Effector memory CD4-positive, alpha-beta T cell (primary cell): ENCODE measurements at places on chromosomes 1 and 21.

- no peaks in the 10 kb centered on the region for H3K36me3 ChIP-seq
- no peak for DNase-seq
- H3K27ac ChIP-seq, result no peak overlapping the region
- H3K4me3 ChIP-seq, result no peak overlapping the region
- H3K4me1 ChIP-seq, result no peaks in the 10 kb centered on the region
- no peaks in the 10 kb centered on the region for H3K27me3 ChIP-seq
Observed at GRCh38 chr1:33709783-33710718, 153.8 kb upstream of the HMGB4 start.

GRCh38 chr1:24069817-24070216 lies 42.1 kb downstream of the MYOM3 start:
- no peak overlapping the region for H3K27ac ChIP-seq
- no peaks in the 10 kb centered on the region for H3K4me1 ChIP-seq
- H3K36me3 ChIP-seq, result no peaks in the 10 kb centered on the region
- DNase-seq, result no peak
- no peak overlapping the region for H3K4me3 ChIP-seq

- no peaks in the 10 kb centered on the region for H3K27me3 ChIP-seq
- DNase-seq, result no peak
- H3K4me3 ChIP-seq, result no peak overlapping the region
- H3K4me1 ChIP-seq, result no peaks in the 10 kb centered on the region
Observed at GRCh38 chr1:7374563-7375160, 396.4 kb upstream of the VAMP3 start.

DNA sequence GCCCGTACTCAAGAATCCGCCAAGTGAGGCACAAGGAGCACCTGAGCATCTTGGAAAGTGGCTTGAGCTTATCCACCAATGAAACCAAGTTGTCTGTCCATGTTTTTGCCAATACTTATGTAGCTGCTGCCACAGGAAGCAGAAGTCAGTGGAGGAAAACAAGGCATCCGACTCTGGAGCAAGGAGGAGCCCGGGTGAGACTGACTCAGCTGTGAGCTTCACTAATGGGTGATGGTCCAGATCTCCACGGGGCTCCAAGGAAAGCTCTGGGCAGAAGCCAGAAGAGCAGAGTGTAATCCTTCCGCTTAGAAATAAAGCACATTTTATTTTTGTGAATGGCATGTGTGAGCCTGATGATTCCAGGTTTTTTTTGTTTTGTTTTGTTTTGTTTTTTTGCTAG lies 12.3 kb upstream of the SSR2 start:
- H3K4me3 ChIP-seq, result no peak overlapping the region
- no peak overlapping the region for H3K27ac ChIP-seq
- no peaks in the 10 kb centered on the region for H3K27me3 ChIP-seq

DNA sequence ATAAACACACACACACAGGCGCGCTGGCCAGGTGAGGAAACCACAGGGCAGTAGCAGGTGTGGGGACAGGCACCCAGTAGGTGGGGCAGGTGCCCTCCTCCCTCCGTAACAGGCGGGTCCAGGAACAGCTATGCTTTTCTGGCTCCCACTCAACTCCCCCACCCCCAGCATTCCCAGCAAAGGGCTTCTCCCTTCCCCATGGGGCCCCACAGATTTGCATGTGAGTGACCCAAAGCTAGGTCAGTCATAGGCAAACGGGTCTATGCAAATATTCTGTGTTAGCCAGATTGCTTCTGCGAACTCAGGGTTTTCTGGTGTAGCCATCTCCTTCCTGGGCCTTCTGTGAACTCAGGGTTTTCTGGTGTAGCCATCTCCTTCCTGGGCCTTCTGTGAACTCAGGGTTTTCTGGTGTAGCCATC lies 114.2 kb downstream of the SIK1 start:
- H3K27me3 ChIP-seq, result no peaks in the 10 kb centered on the region
- DNase-seq, result no peak
- H3K4me1 ChIP-seq, result no peaks in the 10 kb centered on the region
- no peak overlapping the region for H3K4me3 ChIP-seq
- H3K36me3 ChIP-seq, result no peaks in the 10 kb centered on the region
- H3K27ac ChIP-seq, result no peak overlapping the region

DNA sequence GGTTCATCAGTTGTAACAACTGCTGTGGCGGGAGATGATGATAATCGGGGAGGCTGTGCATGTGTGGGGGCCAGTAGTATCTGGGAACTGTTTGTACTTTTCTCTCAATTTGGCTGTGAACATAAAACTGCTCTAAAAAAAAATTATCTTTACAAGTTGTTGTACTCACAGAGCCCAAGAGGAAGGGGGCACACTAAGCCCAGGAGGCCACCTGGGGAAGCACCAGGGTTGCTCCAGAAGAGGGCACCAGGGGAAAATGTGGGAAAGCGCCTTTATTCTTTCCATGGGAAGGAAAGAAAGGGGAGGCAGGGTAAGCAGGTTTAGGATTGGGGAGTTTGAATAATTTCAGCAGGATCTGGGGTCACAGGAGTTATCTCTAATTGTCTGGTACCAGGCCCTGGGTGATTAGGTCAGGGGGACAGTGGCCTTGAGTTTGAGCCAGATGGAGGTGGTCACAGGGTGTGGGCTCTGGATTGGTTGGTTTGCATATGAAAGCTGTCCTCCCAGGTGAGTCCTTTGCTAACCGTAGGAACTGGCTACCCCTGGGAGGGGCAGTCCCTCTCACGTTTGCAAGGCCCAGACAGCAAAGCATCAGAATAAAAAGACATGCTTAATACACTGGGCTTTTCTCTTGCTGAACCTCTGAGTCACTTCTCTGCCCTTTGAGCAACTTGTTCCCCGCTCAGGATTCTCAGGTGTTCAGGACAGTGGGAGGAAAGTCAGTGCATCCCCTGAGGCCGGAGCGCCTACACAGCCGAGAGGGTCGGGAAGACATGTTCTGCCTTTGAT lies 11.2 kb downstream of the MYOC start:
- no peak overlapping the region for H3K27ac ChIP-seq
- no peak overlapping the region for H3K4me3 ChIP-seq
- DNase-seq, result no peak

GRCh38 chr1:56819387-56819899 lies at the start of gene FYB2:
Gene FYB2, minus strand, starts transcription at chr1:56819404. Its CDS starts 114 bp downstream, at chr1:56819290.
- no peaks in the 10 kb centered on the region for H3K36me3 ChIP-seq
- no peaks in the 10 kb centered on the region for H3K27me3 ChIP-seq
- DNase-seq, result no peak
- H3K4me3 ChIP-seq, result no peak within 1 kb of the TSS
- no peaks in the 10 kb centered on the region for H3K4me1 ChIP-seq
- H3K27ac ChIP-seq, result no peak within 1 kb of the TSS

DNA sequence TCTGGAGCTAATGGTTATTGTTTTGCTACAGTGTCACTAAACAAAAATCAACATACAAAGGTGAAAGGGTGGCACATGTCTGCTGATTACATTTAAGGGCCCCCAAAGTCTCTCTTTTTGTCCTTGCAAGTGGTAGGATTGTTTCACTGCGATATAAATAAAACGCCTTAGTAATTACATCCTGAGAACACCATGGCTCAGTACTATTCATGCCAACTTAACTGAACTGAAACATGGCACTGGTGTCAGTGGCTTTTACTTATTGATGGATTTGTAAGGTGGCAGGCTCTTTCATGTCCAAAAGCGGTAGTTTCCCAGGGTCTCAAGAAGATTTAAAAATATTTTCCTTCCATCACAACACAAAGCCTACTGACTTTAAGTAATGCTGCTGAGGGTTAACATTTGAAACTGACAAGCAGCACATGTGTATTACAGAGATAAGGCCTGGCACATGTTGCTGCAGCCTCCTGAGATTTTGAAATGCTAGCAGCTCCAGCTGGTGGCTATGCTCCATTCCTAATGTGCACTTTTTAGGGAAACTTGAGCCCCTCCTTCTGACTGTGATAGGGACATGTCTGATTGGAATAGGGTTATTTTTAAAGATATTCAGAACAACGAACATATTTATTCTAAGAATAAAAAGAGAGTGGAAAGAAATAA lies 86.8 kb downstream of the ATP1B1 start:
- no peaks in the 10 kb centered on the region for H3K4me1 ChIP-seq
- no peak overlapping the region for H3K27ac ChIP-seq
- no peaks in the 10 kb centered on the region for H3K27me3 ChIP-seq
- no peak overlapping the region for H3K4me3 ChIP-seq

DNA sequence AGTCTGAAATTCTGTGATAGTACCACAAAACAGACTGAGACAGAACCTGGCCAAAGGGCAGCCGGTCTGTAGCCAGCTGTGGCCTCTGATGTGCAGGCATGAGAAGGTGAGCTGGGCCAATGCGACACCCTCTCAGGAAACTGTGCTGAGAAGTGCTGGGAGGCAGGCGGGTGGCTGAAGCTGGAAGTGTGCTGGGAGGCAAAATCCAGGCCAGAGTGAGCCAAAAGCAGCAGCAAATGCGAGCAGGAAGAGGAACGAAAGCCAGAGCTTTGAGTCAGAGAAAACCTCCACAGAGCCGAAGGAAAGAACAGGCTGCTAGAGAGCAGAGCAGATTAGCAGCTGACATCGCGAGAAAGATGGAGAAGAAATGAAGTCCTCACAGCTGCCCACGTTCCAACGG lies 10.2 kb upstream of the ATP13A2 start:
- no peaks in the 10 kb centered on the region for H3K27me3 ChIP-seq
- H3K36me3 ChIP-seq, result peaks cover 86% of the 10 kb centered on the region
- DNase-seq, result no peak
- no peak overlapping the region for H3K4me3 ChIP-seq

DNA sequence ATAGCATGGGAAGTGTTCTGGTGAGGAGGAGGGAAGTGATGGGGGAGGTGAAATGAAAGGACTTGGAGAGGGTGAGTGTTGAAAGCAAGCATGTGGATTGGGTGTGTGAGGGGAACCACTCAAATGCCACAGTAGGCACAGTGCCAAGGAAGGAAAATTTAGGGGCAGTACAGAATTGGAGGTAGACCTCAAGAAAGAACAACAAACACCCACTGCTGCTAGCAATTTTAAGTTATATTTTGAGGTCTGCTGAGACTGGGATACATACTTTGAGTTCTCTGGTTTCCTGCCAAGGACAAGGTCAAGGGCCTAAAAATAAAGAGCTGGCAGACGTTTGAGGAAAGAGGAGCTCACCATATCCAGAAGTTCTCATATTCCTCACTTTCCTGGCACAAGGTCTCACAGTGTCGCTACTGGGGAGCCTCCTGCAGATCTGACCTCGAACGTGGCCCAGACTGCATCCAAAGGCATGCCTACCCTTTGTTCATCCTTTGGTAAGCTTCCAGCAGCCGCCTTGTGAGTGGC lies 104.0 kb downstream of the BRINP2 start:
- DNase-seq, result no peak
- H3K4me3 ChIP-seq, result no peak overlapping the region
- H3K27me3 ChIP-seq, result no peaks in the 10 kb centered on the region
- H3K4me1 ChIP-seq, result no peaks in the 10 kb centered on the region
- H3K36me3 ChIP-seq, result no peaks in the 10 kb centered on the region

DNA sequence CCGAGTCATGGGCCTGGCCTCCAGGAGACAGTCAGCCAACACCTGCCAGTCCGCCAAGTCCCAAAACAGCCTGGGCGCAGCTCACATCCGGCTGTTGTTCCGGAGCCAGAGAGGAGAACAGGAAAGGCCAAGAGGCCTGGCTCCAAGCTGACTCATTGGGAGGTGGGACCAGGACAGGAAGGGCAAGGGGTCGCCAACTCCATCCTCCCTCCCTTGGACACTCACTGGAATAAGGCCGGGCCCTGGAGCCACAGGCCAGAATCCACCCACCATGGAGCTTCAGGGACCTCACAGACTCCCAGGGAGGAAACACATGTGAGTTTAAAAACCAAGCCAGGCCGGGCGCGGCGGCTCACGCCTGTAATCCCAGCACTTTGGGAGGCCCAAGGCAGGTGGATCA lies 25.1 kb upstream of the CLIC4 start:
- H3K27ac ChIP-seq, result no peak overlapping the region
- no peak for DNase-seq
- H3K27me3 ChIP-seq, result no peaks in the 10 kb centered on the region
- no peaks in the 10 kb centered on the region for H3K36me3 ChIP-seq
